SJSA1 (cell line): ENCODE measurements at places on chromosomes 3 and 15. TPM values are rescaled to one million over a fixed set of nuclear protein-coding genes. Genes with fewer than 3 reads are reported as not detected.

DNA sequence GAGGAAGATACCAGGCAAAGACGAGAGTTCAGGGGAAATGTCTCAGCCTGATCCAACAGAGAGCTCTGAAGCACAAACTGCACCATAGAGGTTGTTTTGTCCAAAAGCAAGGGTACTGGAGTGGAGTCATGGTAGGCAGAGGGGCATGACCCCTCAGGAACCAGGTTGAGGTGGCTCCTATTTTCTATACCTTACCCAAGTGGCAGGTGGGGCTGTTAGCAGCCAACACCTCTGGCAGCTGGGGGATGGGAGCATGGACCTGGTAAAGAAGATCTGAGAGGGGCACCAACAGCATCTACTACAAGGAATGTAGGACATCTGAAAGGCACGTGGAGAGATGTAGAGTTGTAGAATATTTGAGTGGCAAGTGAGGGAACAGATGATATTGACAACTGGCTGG is 85.2 kb downstream of the GAP43 start:
- no peaks in the 10 kb centered on the region for H3K27me3 ChIP-seq
- H3K4me1 ChIP-seq = peaks cover 3% of the 10 kb centered on the region; the same call in 1 of the 2 replicates
- no peak overlapping the region for H3K4me3 ChIP-seq
- no peaks in the 10 kb centered on the region for H3K36me3 ChIP-seq
- H3K27ac ChIP-seq = no peak overlapping the region

DNA sequence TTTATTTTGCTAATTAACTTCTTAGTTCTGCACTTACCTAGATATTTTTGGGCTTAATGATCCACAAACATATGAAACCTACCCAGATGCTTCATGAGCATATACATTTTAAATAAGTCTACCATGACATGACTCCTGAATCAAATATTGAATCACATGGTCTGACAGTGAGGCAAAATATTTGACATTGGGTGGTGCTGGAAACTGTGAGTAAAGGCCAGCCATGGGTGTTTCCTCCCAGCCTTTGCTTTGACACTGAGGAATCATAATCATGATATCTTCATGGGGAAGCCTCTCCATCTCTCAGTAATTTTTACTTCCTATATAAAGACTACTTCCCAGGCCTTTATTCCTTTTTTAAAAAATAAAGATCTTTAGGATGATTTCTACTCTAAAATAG is 22.8 kb upstream of the SSR3 start:
- H3K36me3 ChIP-seq = no peaks in the 10 kb centered on the region
- no peak overlapping the region for H3K4me3 ChIP-seq
- no peaks in the 10 kb centered on the region for H3K4me1 ChIP-seq
- no peak for DNase-seq
- no peaks in the 10 kb centered on the region for H3K27me3 ChIP-seq
- no peak overlapping the region for H3K27ac ChIP-seq

GRCh38 chr3:126969586-126969985 is 13.3 kb upstream of the PLXNA1 start:
- no peaks in the 10 kb centered on the region for H3K4me1 ChIP-seq
- H3K36me3 ChIP-seq = no peaks in the 10 kb centered on the region
- H3K27me3 ChIP-seq = no peaks in the 10 kb centered on the region
- no peak overlapping the region for H3K4me3 ChIP-seq
- H3K27ac ChIP-seq = no peak overlapping the region

Gene SMAD6
- 46.4 and 78.8 TPM in 2 replicates for total RNA-seq

GRCh38 chr3:185646382-185647133 is 60.5 kb downstream of the SENP2 start:
- DNase-seq = no peak
- H3K27ac ChIP-seq = no peak overlapping the region
- H3K4me3 ChIP-seq = no peak overlapping the region
- H3K27me3 ChIP-seq = no peaks in the 10 kb centered on the region

DNA sequence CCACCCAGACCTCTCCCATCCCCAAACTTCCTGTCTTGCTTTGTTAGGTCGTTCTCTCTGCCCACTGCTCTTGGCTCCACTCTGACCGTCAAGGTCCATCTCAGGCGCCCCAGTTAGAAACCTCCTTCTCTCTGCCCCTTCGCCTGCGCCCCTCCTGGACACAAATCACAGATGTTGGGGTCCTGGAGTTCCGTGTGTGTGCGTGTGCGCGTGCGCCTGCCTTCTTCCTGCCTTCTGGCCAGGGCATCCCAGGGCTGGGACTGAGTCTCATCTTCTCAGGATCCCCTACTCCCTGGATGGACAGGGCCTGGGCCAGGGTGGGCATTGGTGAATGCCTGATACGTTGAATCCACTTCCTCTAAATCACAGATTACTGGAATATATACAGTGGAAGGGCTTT is 869 bp downstream of the ACSBG1 start:
- H3K4me3 ChIP-seq = no peak overlapping the region
- no peaks in the 10 kb centered on the region for H3K36me3 ChIP-seq
- no peaks in the 10 kb centered on the region for H3K4me1 ChIP-seq
- H3K27me3 ChIP-seq = 0 out of 2 replicates have a peak, but pooled peaks cover 3% of the 10 kb centered on the region
- H3K27ac ChIP-seq = no peak overlapping the region

GRCh38 chr15:80228959-80229610 is 22.9 kb downstream of the CTXND1 start:
- H3K27ac ChIP-seq = no peak overlapping the region
- no peak for DNase-seq
- no peak overlapping the region for H3K4me3 ChIP-seq
- H3K36me3 ChIP-seq = no peaks in the 10 kb centered on the region
- H3K4me1 ChIP-seq = no peaks in the 10 kb centered on the region

DNA sequence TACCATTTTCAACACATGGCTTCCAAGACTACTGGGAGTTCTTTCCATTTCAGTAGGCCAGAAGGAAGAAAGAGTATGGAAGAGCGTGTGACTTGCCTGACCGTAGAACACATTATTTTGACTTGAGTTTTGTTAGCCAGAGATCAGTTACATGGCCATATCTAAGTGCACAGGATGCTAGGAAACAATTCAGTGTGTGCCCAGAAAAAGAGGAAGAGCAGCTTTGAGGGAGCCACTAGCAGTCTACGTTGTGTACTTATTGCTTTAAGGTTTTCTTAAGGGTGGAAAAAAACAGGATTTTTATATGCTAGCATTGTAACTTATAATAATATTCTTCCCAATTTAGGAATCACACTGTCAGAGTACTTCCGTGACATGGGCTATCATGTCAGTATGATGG is 44.1 kb upstream of the GRAMD1C start:
- no peak for DNase-seq
- no peaks in the 10 kb centered on the region for H3K27me3 ChIP-seq
- H3K27ac ChIP-seq = no peak overlapping the region

DNA sequence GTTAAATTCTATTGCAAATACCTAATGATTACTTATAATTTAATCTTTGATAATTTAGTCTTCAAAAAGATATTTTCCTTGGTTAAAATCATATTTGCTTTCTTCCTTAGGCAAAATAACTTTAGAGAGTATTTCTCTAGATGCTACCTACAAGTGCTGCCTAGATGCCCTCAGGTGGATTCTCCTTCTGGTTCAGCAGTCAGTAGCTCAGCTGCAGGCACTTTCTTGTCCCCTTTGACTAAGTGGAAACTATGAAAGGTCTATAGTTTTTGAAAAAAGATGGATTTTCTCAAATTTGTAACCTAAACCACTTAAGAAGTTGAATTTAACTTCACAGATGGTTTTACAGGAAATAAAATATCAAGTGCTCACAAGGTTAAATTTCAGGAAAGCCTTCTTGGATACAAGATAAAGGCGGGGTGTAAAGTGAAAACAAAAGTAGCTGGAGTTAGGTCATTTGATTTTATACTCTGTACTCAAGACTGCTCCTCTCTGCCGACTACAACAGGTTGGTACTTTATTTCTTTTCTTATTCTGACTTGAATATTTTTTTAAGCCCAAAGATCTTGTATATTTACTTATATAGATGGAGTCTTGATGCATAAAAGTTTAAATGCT is at the start of gene ACKR4:
ACKR4 (plus strand) TSS at position 455 of the 618 bp plus-strand sequence. CDS start 3,128 bp downstream, outside the sequence.
- DNase-seq = no peak
- H3K36me3 ChIP-seq = no peaks in the 10 kb centered on the region
- peaks cover 32% of the 10 kb centered on the region for H3K4me1 ChIP-seq

DNA sequence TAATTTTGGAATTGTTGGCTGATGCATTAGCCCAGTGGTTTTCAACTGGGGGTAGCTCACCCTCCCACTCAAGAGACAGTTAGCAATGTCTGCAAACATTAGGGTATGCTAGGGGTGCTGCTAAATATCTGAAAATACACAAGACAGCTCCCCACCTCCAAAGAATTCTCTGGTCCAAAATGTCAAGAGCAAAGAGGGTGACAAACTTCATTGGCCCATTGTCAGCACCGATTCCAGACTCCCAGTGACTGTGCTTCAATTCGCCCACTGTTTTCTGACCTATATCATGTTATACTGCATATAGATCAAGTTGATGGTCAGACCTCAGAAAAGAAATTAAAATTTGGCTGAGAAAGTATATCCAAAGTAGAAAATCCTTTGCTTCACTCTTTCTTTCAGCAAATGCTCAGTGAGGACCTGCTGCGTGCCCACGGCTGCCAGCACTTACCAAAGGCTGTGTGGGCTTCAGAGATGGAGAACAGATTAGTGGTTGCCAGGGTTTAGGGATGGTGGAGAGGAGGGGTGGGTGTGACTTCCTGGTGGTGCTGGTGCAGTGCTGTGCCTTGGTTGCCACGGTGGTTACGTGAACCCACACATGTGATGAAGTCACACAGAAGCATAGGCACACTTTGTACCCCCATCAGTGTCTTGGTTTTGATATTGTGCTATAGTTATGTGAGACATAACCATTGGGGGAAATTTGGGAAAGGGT is 204.0 kb downstream of the PLCL2 start:
- no peaks in the 10 kb centered on the region for H3K36me3 ChIP-seq
- H3K27me3 ChIP-seq = no peaks in the 10 kb centered on the region
- H3K4me3 ChIP-seq = no peak overlapping the region
- no peaks in the 10 kb centered on the region for H3K4me1 ChIP-seq
- no peak overlapping the region for H3K27ac ChIP-seq

- H3K36me3 ChIP-seq = no peaks in the 10 kb centered on the region
Measured at GRCh38 chr15:79401301-79401700, 30.8 kb upstream of the MINAR1 start.

DNA sequence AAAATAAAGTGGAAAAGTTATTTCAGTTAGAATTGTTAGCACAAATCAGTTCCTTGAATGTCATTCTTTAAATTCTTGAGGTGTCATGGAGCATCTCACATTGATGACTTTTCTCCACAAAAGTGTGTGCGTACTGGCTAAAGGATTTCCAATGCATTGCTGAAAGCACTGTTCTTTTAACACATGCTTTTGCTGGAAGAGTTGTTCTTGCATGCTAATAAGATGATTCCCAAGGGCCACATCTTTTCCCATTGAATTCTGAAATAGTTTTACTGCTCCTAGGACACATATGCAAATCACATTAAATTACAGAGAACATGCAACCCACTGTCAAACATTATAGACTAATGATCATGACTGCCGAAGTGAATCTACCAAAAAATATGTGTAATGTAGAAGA is 516.3 kb upstream of the CADM2 start:
- no peak overlapping the region for H3K4me3 ChIP-seq
- no peaks in the 10 kb centered on the region for H3K36me3 ChIP-seq
- H3K27me3 ChIP-seq = no peaks in the 10 kb centered on the region
- no peak overlapping the region for H3K27ac ChIP-seq
- DNase-seq = no peak

Gene SLC28A2
- total RNA-seq = not detected in 2 replicates

DNA sequence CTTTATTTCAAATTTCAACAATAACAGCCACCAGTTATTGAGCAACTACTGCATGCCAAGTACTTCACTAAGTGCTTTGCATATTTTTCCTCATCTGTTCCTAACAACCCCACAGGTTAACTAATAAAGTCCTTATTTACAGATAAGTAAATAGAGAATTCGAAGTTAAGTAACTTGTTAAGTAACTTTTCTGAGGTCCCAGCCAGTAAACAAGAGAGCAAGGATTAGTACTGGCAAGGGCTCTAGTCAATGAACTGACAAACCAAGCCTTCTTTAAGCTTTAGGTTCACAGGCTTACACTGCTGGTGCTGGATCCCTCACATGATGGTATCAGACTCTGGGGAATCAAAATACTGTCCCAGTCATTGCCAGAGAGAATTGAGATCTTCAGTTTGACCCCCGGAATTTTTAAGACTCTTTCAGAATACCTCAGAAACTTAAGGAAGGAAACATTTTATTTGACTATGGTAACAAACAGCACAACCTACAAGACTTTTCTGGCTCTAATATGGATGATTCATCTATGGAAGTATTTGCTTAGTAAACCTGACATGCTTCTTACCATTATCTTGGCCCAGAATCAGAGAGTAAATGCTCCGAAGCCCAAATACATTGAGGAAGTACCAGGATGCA is 16.5 kb downstream of the EMC3 start:
- no peaks in the 10 kb centered on the region for H3K27me3 ChIP-seq
- peak; percentile 33 for DNase-seq
- H3K4me3 ChIP-seq = no peak overlapping the region
- peaks cover 70% of the 10 kb centered on the region for H3K36me3 ChIP-seq

DNA sequence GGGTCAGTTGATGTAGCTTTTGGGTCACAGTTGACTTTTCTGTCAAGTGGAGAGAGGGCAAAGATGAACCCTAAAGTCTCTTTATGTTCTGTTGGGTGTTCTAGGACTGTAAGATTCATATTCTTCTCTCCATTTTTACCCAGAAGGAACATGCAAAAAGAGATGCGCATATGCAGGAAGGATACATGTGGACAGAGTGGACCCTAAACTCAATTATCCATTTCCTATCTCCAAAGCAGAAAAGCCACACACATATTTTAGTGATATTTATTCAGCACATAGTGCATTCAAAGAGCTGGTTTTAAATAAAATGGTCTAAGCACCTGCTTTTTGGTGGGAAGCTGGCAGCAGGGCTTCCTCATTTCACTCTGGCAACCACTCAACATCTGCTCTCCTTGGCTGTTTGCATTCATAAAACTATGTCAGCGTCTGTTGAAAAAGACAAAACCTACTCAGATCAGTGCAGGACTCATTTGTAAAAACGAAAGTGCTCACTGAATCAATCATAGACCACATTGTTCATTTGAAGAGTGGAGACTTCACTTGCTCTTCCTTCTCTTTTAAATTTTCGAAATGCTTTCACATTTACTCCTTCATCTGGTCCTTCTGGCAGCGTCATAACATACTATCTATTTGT is 96.6 kb downstream of the SEMA6D start:
- H3K4me3 ChIP-seq = no peak overlapping the region
- no peak for DNase-seq
- peak overlapping the region; percentile 96 for H3K27ac ChIP-seq
- no peaks in the 10 kb centered on the region for H3K27me3 ChIP-seq

- H3K4me1 ChIP-seq = no peaks in the 10 kb centered on the region
- H3K4me3 ChIP-seq = no peak overlapping the region
- no peak overlapping the region for H3K27ac ChIP-seq
- DNase-seq = no peak
- no peaks in the 10 kb centered on the region for H3K36me3 ChIP-seq
- no peaks in the 10 kb centered on the region for H3K27me3 ChIP-seq
Measured at GRCh38 chr3:163382183-163382582, 1696.1 kb downstream of the SI start.

- no peak overlapping the region for H3K27ac ChIP-seq
- H3K4me1 ChIP-seq = peaks cover 13% of the 10 kb centered on the region
- DNase-seq = no peak
- no peaks in the 10 kb centered on the region for H3K27me3 ChIP-seq
Measured at GRCh38 chr3:126509597-126510307, 7.8 kb downstream of the UROC1 start.
